Activated CD8-positive, alpha-beta memory T cell treated with anti-CD3 and anti-CD28 coated beads, Interleukin-2, amount 10 ng/mL, durations not matched to agents 7 days and 5 days (primary cell): ENCODE measurements at places on chromosomes 4 and X.

- DNase-seq, result no peak
These were observed 55.8 kb upstream of the CD99 start for GRCh38 chrX:2635342-2635741.

DNA sequence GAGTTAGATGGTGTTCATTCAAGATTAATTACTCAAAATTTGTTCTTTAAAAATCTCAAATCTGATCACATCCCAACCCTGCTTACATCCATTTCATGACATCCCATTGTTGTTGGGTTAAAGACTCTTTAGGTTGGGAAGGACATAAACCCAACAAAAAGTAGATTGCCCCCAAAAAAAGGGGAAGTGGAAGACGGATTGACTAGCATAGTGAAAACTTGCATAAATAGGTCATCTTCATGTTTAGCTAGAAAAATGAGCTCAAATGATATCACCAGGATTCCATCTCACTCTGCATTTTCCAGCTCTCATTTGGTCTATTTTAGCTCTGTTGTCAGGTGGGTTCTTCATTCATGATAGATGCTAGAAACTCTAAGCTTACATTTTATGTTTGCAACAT lies 18.5 kb upstream of the TET2 start:
- no peak for DNase-seq

DNA sequence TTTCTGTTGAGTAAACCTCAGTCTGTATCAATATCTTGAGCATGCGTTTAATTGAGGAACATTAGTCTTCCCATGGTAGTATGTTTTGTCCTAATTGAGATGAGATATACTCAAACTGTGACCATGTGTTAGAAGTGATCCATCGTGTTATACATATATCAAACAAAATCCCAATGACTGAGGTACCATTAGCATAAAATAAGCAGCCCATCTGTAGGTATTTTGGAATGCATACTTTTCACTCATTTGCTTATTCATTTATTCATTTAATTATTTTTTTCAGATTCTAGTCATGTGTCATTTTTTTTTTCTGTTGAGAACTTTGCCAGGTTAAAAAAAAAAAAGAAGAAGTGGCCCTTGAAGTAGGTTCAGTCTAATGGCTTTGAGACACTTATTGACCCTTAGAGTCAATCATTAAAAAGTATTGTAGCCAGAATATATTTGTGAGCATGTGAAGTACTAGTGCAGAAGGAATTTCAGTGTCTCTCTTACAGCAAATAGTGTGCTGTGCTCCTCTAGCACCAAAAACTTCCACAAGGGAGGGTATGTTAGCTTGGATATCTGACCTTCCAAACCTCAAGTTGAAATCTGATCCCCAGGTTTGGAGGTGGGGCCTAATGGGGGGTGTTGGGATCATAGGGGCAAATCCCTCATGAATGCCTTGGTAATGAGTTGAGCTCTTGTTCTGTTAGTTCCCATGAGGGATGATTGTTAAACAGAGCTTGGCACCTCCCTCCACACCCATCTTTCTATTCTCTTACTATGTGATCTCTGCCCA lies 130.8 kb upstream of the NPY2R start:
- no peak for DNase-seq

GRCh38 chr4:110073053-110073845 lies 125.2 kb downstream of the ELOVL6 start:
- DNase-seq, result no peak

GRCh38 chr4:98778206-98778605 lies 119.8 kb upstream of the TSPAN5 start:
- no peak for DNase-seq

GRCh38 chr4:41133454-41134018 lies 80.8 kb downstream of the APBB2 start:
- no peak for DNase-seq

GRCh38 chrX:21932292-21933002 lies 8.1 kb upstream of the SMS start:
- DNase-seq, result peak; percentile 42

GRCh38 chrX:35444671-35445355 lies 353.3 kb upstream of the MAGEB16 start:
- no peak for DNase-seq

GRCh38 chr4:3805026-3805425 lies 38.8 kb downstream of the ADRA2C start:
- DNase-seq, result no peak

GRCh38 chrX:27132862-27133261 lies 330.3 kb downstream of the PPP4R3C start:
- no peak for DNase-seq

DNA sequence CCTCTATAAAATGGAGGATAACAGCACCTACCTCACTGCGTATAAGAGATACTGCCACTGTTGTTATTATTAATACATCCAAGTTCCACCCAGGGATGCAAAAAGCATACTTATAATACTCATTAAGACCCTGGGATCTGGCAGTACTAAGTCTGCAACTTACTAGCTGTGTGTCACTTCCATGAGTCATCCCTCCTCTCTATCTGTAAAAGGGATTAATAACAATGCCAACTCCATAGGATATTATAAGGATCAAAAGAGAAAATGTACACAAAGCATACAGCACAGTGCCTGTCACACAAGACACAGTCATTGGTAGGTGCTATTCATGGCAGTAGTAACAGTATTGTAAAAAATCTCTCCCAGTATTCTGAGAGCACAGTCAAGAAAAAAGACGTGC lies 216.7 kb downstream of the HS6ST2 start:
- no peak for DNase-seq

DNA sequence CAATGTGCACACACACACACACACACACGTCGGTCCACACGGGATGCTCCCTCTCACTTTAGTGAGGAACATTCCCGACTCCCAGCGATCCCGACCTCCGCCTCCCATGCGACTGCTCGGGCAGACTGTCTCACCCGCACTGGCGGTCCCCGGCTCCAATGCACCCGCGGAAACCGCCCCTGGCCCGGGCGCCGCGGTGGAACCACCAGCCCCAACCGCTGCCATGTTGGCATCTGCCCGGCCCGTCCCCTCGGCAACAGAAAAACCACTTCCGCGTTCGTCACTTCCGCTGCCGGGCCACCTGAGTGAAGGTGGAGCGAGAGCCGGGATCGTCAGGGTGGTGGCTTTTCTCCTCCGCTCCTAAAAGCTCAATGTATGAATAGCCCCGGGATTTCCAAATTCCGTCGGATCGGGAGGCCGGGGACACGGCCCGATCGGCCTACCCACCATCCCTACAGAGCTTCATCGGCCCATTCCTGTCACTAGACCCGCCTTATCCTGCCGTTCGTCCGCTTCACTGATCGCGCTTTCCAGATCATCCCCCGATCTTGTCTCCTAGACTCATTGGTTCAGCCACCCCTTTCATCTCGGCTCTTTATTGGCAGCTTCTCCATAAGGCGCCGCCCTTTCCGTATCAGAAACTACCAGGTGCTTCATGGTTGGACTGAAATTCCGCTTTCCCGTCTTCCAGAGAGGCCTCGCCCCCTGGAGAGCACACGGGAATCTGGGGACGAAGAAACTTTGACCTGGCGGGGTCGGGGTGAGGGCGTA lies at the start of gene SLC35A2:
SLC35A2 (minus strand) TSS at position 235 of the 771 bp plus-strand sequence; CDS start at position 225, 10 bp downstream.
- DNase-seq, result peak; percentile 92

GRCh38 chr4:23942471-23942870 lies 52.6 kb upstream of the PPARGC1A start:
- no peak for DNase-seq

DNA sequence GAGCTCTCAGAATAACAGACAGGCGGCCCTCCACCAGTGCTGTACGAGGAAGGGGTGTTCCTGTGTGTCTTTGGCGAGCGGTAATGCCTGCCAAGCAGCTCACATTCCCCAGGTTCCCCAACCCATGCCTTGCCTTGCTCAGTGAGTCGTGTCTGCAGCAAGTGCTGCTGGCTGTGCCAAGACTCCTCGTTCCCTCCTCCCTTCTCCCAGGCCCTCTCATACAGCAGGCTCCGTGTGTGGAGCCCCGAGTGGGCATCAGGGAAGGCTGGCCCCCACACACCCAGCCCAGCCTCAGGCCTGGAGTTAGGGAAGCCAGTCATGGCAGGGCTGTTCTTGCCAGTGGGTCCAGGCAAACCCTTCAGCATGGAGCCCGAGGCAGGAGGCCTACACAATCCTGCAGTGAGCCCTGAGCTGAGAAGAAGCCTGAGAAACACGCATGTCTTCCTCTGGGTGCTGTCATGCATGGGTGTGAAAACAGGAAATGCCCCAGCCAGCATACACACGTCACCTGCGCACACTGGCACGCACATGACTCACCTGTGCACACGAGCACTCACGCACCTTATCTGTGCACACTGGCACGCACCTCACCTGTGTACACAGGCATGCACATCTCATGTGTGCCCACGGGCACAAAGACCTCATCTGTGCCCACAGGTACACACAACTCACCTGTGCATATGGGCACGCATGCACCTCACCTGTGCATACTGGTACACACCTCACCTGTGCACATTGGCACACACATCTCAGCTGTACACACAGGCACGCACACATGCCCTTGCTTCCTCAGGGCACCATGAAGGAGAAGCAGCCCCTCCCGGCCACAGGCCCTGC lies 238.7 kb downstream of the DHRSX start:
- DNase-seq, result no peak

- no peak for DNase-seq
These were observed 72.1 kb downstream of the GPR82 start for GRCh38 chrX:41796046-41796445.

GRCh38 chr4:17232566-17233253 lies 279.2 kb downstream of the QDPR start:
- no peak for DNase-seq

- DNase-seq, result peak; percentile 27
These were observed 7.4 kb downstream of the PPP2R2C start for GRCh38 chr4:6464842-6465588.

- no peak for DNase-seq
These were observed 107.7 kb downstream of the FRMPD4 start for GRCh38 chrX:12245650-12246645.

DNA sequence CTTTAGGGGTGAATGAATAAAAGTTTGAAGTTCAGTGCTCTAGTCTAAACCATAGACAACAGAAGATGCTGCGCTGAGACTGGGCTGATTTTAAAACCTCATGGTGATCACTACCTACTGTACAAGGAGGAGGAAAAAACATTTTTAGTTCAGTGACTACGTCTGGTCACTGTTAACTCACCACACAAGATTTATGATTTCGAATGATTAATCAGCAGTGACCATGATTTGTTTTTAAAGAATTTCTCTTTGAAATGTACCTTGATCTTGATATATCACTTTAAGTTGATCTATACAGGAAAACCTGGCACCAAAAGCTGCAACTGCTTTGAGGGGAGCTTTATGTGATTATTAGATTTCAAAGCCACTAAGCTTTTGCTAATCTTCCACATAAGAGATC lies 286.3 kb downstream of the PDGFC start:
- DNase-seq, result no peak

- DNase-seq, result peak; percentile 43
These were observed 755 bp downstream of the ANKRD17 start for GRCh38 chr4:73257651-73258435.

DNA sequence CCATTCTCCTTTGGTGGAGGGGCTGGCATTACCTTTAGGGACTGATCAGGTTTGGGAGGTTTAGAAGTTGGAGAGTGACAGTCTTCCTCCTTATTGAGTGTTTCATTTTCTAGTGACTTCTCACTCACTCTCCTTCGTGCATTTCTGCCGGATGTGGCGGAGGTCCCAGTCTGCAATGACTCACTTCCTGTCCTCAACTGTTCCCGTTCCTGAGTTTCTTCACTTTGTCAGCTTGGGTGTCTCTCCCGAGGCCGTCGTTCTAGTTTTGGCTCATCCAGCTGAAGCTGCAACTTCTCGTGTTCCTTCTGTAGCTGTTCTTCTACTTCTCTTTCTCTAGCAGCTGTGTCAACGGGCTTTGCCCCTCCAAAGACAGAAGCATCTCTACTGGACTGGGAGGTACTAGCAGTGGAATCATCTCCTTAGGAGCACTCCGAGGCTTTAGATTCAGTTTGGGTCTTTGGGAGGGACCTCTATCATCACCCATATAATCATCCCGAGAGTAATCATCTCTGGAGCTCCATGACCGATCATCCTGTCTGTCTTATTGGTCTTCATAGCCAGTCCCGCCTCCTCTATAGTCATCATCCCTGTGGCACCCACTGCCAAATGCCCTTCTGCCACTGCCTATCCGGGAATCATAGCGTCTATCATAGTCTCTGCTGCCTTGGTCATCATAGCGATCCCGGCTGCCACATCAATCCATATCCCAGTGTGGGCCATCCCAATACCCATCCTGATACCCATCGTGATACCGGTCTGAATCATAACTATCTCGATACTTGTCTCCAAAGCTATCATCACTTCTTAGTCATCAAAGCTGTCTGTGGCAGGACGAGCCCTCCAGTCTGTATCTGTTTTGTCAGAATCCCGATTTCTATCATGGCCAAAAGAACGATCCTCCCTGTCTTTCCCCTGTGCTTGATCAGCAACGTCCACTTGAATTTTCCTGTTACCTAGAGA lies 35.3 kb upstream of the VSIG4 start:
- peak; percentile 67 for DNase-seq

GRCh38 chr4:20643631-20644030 lies 56.6 kb upstream of the PACRGL start:
- DNase-seq, result no peak

GRCh38 chr4:184731056-184731455 lies 2.8 kb downstream of the CENPU start:
- no peak for DNase-seq

- no peak for DNase-seq
These were observed 140.9 kb upstream of the ANK2 start for GRCh38 chr4:112908511-112908910.

GRCh38 chr4:17531538-17532285 lies 16.7 kb downstream of the CLRN2 start:
- no peak for DNase-seq

DNA sequence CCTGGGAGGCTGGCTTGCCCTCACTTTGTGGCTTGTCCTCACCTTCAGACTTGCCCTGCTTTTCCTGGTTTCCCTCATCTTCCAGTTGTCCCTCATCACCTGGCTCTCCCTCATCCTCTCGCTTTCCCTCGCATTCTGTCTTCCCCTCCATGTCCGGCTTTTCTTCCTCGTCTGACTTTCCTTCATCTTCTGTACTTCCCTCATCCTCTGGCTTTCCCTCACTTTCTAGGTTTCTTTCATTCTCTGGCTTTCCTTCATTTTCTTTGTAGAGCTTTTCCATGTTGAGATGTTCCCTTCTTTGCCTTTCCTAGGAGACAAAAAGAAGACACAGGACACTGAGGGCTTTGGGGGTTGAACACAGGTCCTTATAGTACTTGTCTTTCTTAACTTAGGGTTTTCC lies 2.3 kb downstream of the TCEAL5 start:
- no peak for DNase-seq
